ENCODE measurements at places on chromosomes 6 and 20.

GRCh38 chr6:139343052-139343750 lies 31.2 kb downstream of the CITED2 start:
- DNase-seq, result no peak

DNA sequence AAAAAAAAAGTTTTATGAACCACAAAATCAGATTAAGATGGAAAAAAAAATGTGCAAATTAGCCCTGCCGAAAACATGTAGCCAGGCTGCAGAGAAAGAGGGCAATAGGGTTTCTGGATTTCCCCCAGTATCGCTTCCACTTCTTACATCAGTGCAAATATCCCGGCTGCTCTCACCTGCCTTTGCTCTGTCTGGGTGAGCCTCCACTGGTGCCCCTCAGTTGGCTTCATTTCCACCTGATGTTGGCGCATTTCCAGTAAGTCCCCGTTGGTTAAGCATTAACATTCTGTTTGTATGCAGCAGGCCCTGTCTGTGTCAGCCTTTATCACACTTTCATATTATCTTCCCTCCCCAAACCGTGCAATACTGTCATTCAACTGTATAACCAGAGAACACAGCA lies 215.1 kb downstream of the CBLN4 start:
- DNase-seq, result no peak

DNA sequence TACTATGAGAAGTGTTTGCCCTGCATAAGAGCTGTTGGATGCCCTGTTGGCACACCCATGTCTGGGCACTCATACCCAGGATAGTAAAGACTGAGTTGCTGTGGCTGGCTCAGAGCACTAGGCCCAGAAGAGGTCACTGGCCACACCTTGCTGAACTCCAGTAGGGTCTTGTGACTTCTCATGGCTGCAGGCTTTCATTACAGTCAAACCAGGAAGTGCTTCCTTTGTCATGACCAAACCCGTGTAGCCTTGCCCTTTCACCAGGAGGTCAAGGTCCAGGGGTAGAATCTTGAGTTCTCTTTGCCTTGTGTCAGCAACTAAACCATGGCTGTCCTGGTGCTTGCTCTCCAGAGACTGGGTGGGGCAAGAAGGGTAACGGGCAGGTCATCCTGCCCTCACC lies 49.5 kb downstream of the CD164 start:
- no peak for DNase-seq

DNA sequence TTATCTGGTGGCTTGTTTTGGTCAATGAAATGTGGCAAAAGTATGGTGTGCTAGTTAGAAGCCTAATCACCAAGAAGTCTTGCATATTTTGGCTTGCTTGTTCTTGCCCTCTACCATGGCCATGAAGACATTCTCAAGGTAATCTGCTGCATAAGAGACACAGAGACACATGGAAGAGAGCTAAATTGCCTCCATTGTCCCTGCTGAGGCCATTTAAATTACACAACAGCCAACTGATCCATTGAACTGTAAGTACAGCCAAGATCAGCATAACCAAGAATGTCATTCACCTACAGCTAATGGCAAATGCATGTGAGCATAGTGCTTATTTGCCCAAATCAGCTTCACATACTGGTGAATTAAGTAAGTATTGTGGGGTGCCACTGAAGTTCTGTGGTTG lies 603.8 kb downstream of the FRK start:
- DNase-seq, result no peak

GRCh38 chr6:135295085-135295484 lies 114.0 kb downstream of the MYB start:
- no peak for DNase-seq

- no peak for DNase-seq
These were observed 243.0 kb downstream of the BMP2 start for GRCh38 chr20:7010527-7010926.
